ENCODE measurements at places on chromosomes 3 and 15.

GRCh38 chr3:31936420-31937060, 44.5 kb downstream of the OSBPL10 start:
- no peak for DNase-seq

DNA sequence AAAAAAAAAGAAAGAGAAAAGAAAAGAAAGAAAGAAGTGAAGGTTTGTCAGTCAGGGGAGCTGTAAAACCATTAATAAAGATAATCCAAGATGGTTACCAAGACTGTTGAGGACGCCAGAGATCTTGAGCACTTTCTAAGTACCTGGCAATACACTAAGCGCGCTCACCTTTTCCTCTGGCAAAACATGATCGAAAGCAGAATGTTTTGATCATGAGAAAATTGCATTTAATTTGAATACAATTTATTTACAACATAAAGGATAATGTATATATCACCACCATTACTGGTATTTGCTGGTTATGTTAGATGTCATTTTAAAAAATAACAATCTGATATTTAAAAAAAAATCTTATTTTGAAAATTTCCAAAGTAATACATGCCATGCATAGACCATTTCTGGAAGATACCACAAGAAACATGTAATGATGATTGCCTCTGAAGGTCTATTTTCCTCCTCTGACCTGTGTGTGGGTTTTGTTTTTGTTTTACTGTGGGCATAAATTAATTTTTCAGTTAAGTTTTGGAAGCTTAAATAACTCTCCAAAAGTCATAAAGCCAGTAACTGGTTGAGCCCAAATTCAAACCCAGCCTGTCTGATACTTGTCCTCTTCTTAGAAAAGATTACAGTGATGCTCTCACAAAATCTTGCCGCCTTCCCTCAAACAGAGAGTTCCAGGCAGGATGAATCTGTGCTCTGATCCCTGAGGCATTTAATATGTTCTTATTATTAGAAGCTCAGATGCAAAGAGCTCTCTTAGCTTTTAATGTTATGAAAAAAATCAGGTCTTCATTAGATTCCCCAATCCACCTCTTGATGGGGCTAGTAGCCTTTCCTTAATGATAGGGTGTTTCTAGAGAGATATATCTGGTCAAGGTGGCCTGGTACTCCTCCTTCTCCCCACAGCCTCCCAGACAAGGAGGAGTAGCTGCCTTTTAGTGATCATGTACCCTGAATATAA, 2.0 kb downstream of the B2M start:
- DNase-seq: no peak

DNA sequence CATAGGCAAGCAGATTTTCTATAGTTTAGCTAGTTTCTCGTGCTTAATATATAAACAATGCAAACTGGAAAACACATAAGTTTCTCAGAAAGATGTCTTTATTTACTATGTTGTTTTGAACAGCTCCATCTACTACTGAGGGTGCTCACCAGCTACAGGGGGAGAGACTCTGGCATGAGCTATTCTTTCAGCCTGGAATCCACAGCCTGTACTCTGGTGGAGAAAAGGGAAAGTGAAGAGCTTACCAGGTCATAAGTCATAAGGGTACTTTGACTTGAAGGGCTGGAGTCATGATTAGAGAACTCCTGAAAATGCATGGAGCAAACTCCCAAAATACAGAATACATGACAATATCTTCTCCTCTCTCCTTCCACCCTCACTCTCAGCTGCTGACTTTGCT, 4.4 kb upstream of the AVEN start:
- no peak for DNase-seq

GRCh38 chr3:45693941-45694521, 4.8 kb downstream of the SACM1L start:
- no peak for DNase-seq

DNA sequence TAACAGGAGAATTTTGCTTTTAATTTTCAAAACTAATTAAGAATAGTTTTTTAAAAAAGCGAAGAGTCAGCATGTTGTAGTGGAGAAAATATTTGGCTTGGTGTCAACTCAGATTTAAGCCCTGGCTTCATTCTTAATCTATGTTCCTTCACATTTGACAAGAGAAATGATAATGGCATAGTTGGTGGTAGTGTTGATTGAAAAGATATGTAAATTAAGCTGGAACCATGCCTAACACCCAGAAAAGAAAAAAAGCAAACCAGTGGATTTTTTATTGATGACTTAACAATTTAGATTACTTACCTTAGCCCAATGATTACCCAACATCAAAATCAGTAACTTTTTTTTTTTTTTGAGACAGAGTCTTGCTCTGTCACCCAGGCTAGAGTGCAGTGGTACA, 27.4 kb downstream of the TCAIM start:
- DNase-seq: no peak

DNA sequence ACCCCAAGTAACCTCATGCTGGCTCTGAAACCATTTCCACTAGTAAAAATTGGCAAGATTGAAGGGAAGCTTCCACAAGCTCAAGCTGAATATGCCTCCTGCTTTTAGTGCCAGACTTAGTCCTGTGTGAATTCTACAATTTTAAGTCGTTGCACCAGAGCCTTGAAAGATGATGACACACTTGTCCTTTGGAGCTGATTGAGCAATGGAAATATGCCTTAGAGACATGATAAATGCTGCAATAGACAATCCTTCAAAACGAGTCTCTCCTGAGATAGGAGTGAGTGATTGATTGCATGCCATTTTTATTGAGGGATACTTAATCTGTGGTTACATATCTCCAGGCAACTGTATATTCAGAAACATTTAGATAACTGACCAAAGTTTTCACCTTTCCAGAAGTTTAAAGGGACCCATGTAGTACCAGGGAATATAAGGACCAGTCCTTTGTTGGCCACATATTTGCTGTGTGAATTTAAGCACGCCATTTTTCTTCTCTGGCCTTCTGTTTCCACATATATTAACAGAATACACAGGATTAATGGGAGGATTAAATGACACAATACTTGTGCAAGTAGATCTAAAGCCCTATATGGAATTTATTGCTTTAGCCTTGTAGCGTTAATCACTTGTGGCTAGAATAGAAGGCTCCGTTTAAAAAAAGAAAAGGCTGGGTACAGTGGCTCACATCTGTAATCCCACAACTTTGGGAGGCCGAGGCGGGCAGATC, 65.1 kb downstream of the PPARG start:
- DNase-seq: no peak

- no peak for DNase-seq
Observed at GRCh38 chr15:92012368-92012629, 158.8 kb downstream of the SLCO3A1 start.

DNA sequence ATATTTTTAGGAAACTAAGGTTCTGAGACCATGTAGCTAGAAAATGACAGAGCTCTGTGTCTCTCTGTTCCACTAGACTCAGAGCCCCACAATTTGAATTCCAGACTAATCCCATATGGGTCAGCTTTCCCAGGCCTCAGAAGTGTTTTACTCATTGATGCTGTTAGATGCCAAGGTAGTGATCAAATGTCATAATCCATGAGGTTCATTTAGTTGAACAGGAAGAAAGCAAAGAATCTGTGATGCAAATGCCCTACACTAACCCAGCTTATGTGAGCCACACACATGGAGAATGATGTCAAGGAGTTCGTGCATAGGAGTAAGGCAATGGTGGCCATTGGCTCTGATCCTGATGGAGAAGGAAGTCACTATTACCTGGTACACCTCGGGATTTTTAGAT, 363.4 kb upstream of the RARB start:
- no peak for DNase-seq

DNA sequence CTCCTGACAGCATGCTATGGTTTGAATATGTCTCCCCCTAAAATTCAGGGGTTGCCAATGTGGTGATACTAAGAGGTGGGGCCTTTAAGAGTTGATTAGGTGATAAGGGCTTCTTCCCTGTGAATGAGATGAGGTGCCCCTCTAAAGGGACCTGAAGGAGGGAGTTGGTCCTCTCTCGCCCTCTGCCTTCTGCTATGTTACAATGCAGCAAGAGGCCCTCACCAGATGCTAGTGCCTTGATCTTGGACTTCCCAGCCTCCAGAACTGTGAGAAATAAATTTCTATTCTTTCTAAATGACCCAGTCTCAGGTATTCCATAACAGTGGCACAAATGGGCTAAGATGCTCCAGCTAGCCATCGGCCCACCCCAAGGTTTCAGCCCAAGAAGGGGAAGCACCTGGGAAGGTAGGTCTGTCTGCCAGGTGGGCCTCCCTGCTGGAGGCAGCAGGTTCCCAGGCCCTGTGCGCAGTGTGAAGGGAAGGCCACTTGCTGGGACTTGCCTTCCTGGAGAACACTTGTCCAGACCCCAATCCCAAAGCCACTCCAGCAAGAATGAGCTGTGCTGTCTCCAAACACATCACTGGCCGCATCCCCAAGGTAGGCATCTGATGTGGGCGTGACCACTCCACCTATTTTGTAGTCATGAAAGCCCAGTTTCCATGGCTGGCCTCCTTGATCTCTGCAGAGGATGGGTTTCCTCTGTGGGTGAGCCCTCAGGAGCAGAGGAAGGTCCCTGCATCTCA, 9.0 kb downstream of the TGM4 start:
- no peak for DNase-seq

- no peak for DNase-seq
Observed at GRCh38 chr3:32456429-32457130, 46.1 kb downstream of the CMTM6 start.

DNA sequence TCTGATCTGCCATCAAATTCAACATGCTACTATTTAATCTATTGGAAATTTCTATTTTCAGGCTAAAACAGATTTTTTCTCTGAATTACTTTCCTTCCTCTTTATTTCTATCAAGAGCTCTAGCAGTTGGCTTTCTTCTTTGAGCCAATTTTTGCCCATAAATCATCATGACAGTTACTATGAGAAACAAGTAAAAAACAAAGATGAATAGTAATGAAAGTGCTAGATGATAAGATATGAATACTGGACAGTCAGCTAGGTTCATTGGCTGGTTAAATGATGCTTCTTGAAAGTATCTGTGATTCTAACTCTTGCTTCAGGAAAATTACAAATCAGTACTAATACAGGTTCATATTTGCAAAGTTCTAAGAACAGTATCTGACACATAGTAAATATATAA, 38.6 kb upstream of the NANOGP8 start:
- no peak for DNase-seq

- DNase-seq: no peak
Observed at GRCh38 chr3:159711560-159712333, 276.9 kb upstream of the IL12A start.

- no peak for DNase-seq
Observed at GRCh38 chr3:42588625-42589024, 2.0 kb upstream of the SS18L2 start.

DNA sequence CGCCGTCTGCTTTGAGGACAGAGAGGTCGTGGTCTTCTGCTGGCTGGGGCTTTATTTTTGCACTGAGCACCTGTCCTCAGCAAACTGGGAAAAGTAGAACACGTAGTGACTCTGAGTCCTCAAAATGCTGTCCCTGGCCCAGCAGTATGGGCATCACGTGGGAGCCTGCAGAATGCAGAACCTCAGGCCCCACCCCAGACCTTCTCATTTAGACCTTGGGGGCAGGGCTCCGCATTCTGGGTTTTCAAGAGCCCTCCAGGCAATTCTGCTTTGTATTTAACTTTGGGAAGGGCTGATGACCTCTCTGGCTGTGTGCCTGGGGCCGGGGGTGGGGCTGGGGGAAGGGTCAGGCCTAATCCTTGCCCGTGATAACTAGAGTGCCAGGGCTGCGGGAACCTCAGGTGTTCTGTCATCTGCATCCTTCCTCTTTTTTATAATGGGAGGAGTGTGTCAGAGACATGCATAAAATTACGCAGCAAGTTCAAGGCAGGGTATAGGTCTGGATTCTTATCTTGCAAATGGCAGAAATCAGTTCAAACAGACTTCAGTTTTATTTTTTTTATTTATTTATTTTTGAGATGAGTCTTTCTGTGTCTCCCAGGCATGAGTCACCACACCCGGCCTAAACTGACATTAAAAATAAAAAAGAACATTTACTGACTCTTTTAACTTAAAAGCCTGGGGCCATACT, 11.1 kb downstream of the SLC6A6 start:
- DNase-seq: no peak

DNA sequence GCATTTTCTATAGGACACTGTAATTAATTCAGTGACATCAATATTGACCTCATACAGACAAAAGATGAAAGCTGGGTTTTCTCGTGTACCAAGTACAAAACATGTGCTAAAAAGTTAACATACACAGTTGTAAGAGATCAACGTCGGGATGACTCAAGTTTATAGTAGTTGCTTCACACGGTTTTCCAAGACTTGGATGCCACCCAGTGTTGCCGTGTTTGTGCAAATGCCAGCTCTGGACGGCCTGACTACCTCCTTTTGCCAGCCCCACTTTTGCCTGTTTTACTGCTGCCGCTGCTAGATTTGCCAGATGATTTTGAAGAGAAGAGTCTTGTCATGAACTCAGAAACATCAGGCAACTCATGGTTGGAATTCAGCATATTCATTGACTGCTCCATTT, 17.6 kb downstream of the EMC7 start:
- DNase-seq: no peak

DNA sequence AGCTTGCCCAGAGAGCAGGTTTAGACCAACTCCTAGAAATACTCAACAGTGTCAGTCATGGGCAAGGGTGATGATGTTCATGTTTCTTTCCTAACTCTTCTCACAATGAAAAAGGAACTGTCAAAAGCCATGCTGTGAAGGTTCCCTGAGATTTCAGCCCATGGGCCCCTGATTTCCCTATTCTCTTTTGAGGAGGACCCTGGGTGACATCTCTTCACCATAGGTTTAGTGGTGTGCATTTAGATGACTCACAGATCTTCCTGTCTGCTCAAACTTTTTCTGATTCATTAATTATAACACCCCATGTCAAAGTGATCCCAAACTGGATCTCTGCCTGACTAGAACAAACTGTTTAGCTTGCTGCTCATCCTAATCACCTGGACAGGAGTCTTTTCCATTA, 108.0 kb downstream of the BBX start:
- DNase-seq: no peak

DNA sequence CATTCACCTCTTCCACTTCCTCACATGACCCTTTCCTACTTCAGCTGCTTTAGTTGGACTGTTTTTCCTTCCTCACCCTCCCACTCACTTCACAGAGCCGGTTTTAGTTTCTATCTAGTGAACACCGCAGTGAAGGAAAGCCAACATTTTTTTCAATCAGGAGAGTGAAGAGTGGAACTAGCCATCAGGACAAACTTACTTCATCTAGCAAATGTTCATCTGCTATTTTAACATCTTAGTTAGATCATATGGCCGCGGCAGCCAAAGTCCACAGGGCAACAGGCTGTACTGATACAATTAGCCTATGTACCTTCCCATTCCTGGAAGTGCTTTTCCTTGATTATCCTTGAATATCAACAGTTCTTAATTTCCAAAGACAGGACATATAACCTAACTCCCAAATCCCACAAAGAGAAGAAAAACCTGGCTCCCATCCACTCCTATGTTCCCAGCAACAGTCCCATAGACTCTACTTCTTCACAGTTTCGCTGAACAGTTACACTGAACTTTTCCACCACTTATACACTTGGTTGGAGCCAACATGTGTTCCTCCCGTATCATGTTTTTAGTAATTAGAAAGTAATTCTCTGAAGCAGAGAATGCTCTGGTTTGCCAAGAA, 456.2 kb upstream of the THBS1 start:
- DNase-seq: no peak
